Right kidney (tissue), 9 donors: ENCODE measurements at places on chromosomes 3 and 15.

GRCh38 chr15:40365624-40366456 lies 7.8 kb downstream of the DISP2 start:
- DNase-seq, result no peak

GRCh38 chr15:68556139-68556990 lies 22.4 kb upstream of the CORO2B start:
- no peak for DNase-seq

DNA sequence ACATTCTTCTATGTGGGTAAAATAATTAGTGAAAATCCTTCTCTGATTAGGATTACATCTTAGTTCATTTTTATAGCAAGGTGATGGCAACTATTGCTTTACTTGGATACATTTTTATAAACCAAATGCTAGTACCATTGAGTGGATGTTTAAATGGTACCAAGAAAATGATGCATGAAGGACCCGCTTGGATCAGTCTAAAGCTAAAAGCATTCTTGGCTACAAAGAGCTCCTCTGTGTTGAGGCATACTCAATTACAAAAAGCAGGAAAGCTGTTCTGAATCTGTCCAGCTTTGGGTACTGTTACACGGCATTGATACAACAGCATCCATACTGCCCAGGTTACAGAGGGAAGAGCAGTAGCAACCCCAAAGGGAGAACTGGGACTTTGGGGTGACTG lies 217.2 kb downstream of the PDZRN3 start:
- no peak for DNase-seq

GRCh38 chr3:173395073-173395411 lies 2.5 kb upstream of the NLGN1 start:
- DNase-seq, result no peak

- peak; percentile 88 for DNase-seq
Measured at GRCh38 chr3:156674911-156675829, 780 bp downstream of the TIPARP start.

- DNase-seq, result no peak
Measured at GRCh38 chr3:53083521-53083920, 37.6 kb upstream of the SFMBT1 start.

GRCh38 chr15:69998541-69999391 lies 99.0 kb downstream of the TLE3 start:
- no peak for DNase-seq

- no peak for DNase-seq
Measured at GRCh38 chr3:31639828-31640227, 107.1 kb downstream of the STT3B start.

- DNase-seq, result no peak
Measured at GRCh38 chr15:66789029-66790025, 87.3 kb downstream of the SMAD6 start.

DNA sequence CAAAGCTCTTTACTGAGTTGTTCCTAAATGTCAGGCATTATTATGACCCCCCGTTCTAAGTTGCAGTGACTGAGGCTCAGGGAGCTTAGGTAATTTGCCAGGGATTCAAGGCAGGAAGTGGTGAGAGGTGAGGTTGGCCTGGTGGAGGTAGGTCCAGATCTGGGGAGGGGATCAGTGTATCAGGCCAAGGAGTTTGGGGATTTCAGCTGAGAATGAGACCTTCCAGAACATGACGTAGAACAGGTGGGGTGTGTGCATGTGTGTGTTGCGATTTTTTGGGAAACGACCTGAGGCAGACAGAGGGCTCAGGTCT lies 41.1 kb upstream of the MRPS22 start:
- no peak for DNase-seq

GRCh38 chr3:129313415-129313664 lies 34.7 kb downstream of the HMCES start:
- DNase-seq, result no peak

DNA sequence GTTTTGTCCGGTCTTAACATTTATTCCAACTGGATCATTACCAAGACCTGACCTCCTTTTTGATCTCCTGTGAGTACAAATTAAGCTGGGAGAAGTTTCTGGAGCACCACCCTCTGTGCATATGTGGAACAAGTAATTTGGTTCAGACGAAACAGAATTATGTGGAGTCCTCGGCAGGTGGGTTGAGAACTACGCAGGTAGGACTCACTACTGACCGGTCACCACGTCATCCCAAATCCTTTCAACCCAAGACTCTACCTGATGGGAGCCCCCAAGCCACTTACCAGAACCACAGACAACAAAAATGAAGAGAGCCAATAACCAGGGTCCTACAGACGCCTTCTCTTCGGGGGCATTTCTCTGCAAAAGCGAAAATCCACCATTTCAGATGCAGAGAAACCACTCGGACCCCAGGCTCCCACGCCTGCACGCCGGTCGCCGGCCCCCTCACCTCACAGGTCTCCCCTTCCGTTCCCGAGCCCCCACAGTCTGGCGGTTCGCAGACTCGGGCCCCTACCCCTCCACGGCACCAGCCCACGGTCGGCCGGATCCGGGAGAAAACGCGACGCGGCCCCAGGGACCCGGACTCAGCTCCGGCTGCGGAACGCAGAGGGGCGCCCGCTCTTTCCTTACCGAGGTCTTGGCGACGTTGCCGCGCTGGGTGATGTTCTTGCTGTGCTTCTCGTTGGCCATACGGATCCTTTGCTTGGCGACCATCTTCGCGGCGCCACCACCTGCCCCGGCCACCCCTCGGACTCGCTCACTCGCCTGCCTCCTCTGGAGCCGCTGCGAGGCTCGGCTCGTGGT lies 674 bp downstream of the SERP1 start:
- DNase-seq, result no peak

DNA sequence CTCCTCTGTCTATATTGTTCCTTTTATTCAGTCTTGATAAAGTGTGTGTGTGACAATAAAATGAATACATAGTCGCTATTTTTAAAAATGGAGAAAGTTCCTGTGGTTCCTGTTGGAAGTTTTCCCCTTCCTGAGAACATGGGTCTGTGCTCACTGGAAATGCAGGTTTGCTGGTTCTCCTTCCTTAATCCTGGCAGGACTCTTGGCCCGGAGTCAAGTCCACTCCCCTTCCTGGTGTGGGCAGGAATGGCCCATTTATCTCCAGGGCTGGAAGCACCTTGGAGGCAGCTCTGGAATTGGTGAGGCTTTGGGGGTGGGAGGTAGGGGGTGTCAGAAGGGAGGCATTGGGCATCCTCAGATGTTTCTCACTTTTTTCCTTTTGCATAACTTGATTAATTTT lies 30.1 kb downstream of the FOXL2 start:
- DNase-seq, result no peak

DNA sequence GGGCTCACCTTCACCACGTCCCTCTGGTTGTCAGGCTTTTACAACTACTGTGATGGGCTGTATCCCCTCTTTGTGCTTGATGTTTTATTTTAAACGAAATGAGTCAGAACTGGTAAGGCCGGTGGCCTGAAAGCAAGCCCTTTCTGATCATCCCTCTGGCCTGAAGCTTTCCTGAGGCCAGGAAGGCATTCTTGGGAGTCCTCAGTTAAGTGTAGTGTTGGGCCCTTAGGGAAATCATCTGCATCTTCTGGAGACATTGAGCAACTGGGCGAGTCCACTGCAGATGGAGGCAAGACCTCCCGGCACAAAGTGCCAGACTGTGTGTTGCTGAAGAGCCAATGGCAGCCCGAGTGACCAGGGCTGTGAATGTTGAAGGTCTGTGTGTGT lies 33.0 kb upstream of the AMOTL2 start:
- DNase-seq, result no peak

- DNase-seq, result no peak
Measured at GRCh38 chr15:47820057-47820746, 102.9 kb downstream of the SEMA6D start.

DNA sequence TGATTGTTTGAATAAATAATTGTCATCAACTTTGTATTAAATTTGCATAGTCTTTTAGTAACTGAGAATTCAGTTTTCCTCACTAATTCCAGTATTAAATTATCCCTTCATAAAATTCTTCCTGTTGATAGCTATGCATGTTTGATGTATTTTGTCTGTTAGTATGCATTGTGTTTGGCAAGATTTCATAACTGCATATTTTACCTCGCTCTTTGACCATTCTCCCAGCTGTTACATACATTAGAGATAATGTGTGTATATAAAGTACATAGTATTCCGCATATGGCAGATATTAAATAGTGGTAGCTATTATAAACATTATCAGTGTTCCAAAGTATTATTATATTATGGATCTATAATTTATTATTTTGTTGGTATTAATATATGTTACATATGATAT lies 10.6 kb upstream of the NFKBIZ start:
- DNase-seq, result no peak

DNA sequence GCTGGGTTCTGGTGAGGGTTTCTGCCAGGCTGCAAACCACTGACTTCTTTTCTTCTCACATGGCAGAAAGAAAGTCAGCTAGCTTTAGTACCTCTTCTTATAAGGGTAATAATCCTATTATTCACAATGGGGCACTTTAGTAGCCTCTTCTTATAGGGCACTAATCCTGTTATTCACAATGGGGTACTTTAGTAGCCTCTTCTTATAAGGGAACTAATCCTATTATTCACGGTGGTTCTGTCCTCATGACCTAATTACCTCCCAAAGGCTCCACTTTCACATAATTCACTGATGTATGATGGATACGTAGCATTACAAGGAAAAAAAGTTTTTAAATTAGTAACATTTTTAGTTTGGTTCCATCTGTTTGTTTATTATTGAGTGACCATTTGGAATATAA lies 671.3 kb downstream of the NSUN3 start:
- no peak for DNase-seq

- no peak for DNase-seq
Measured at GRCh38 chr3:63900010-63900409, 12.2 kb downstream of the SCAANT1 start.

GRCh38 chr3:143041903-143042302 lies 40.5 kb downstream of the U2SURP start:
- no peak for DNase-seq

DNA sequence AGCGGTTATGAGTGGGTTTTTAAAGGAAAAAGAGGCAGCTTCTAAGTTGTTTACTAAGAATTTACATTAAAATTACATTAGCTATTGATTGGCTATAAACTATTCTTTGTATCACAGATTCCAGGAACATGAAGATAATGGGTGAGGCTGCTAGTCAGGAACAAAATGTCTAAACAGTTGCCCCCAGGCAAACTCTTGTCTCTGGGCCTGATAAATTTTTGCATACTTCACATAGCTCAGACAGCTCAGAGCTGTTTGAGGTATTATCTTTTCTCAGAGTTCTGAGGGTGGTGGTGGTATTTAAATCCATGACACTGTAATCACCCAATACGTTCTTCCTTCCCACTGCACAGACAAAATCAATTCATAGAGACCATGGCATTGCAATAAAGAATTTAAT lies 2.1 kb upstream of the HACD2 start:
- DNase-seq, result no peak

GRCh38 chr3:6516694-6517093 lies 344.2 kb upstream of the GRM7 start:
- DNase-seq, result no peak

GRCh38 chr3:114110439-114110838 lies 53.9 kb downstream of the QTRT2 start:
- DNase-seq, result no peak

- peak; percentile 59 for DNase-seq
Measured at GRCh38 chr15:85751291-85752123, 43.2 kb downstream of the KLHL25 start.

GRCh38 chr3:16211176-16211904 lies 36.9 kb downstream of the GALNT15 start:
- no peak for DNase-seq

GRCh38 chr15:90844696-90845095 lies 23.7 kb upstream of the FURIN start:
- DNase-seq, result no peak

GRCh38 chr3:160402221-160403027 lies 3.0 kb downstream of the SMC4 start:
- DNase-seq, result peak; percentile 11

GRCh38 chr15:25671132-25671531 lies 192.0 kb downstream of the ATP10A start:
- peak; percentile 48 for DNase-seq

- no peak for DNase-seq
Measured at GRCh38 chr3:190301591-190301990, 20.7 kb downstream of the CLDN1 start.

- no peak for DNase-seq
Measured at GRCh38 chr15:45521596-45522327, 793 bp downstream of the SLC30A4 start.

- DNase-seq, result no peak
Measured at GRCh38 chr15:73139041-73139743, 86.9 kb downstream of the NEO1 start.

DNA sequence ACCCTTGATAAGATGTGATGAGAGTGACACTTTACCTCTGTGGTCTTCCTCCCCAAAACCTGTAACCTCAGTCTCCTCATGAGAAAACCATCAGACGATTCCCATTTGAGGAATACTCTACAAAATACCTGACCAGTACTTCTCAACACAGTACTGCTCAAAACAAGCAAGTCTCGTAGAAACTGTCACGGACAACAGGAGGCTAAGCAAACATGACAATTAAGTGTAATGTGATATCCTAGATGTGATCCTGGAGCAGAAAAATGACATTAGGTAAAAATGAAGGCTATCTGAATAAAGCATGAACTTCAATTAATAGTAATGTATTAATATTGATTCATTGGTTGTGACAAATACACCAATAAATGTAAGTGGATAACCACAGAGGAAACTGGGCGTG lies 113.6 kb downstream of the CACNA2D3 start:
- no peak for DNase-seq

DNA sequence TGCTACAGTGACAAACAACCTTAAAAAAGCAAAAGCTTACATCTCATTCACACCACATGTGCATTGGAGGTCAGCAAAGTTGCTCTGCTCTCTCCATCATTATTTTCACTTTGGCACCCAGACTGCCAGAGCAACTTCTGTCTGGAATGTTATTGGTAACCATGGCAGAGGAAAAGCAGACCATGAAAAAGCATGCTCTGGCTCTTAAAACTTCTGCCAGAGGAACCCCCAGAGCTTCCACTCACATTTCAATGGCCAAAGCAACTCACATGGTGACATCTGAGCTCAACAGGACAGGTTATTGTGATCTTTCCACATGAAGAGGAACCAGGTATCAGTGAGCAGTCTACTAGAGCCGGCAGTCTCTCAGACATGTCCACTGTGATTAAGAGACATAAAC lies 21.9 kb upstream of the FRMD5 start:
- no peak for DNase-seq

GRCh38 chr15:44722011-44722410 lies 10.7 kb downstream of the B2M start:
- DNase-seq, result no peak

GRCh38 chr3:128173200-128173599 lies 19.9 kb downstream of the EEFSEC start:
- no peak for DNase-seq

GRCh38 chr15:79358069-79358468 lies 47.2 kb downstream of the TMED3 start:
- no peak for DNase-seq
